ENCODE measurements at places on chromosomes 2 and 18.

DNA sequence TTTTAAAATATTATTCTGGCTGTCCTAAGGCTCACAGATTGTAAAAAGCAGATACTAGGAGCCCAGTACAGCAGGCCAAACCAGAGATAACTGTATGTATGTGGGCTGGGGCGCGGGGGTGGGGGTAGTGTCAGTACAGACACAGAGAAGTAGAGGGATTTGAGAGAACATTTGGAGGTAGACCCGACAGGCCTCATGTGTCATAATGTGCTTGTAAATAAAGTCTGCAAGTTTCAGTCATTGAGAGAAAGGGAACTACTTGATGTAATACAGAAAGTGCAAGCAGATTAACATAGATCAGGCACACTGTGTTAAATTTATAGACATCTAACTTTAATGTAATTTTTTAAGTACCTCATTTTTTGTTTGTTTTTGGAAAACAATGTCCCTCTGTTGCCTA is 7.4 kb upstream of the POLI start:
- DNase-seq = no peak

DNA sequence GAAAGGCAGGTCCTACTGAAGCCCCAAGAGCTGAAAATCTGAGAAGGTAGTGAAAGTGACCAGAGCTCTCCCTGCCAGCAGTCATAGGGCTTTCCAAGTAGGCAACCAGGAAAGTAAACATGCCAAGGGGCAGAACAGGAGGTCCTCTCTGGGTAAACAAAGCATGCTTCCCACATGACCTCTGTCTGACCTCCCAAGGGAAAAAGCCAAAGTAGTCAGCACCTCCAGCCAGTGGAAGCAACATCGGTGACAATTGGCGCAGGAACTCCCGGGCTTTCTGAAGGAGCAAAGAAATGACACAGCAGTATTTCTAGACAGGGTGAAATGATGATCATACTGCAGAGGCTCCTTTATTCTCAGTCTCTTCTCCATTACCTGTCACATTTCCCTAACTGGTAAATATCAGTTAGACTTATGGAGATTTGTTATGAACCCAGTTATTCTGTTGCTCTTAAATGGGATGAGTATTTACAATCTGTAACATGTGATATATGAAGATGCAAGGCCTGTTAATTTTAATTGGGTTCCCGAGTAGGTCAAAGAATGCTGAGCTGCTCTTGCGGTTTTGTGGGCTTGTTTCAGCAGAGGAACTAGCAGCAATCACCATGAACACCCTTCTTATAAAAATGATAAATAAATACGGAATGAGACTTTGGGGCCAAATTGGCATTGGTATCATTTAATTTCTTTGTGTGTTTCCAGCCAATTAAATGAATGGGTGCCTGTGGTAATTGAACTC is 321.0 kb downstream of the RND3 start:
- DNase-seq = no peak

DNA sequence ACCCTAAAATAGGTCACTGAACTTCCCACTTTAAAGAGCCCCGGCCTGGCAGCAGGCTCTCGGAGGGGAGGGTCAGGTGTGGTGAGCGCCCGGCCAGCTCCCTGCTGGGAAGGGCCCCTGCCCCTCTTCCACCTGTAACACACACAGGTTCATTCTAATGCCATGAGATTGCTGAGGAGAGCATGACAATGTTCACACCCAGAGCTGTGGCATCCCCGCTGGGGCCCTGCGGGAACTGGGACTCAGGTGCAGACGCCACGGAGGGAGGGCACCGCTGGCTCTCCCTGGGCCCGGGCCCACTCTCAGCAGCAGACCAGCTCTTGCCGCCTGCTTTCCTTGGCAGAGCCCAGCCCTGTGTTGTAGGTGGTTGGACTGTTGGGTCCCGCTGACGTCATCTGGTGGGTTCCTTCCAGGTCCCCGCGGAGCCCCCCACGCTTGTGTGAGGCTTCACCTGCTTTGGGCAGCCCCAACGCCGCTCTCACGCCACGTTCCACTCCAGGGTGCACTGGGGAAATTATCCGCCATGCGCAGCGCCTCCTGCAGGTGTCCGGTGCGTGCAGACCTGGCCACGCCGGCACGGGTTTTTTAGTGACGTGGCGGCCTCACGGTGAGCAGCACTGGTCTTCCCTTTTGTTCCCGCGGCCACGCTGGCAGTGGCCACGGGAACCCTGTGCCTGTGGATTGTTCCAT is 50.4 kb upstream of the KCNG2 start:
- DNase-seq = no peak

GRCh38 chr2:158586491-158586890 is 129.7 kb downstream of the PKP4 start:
- peak; percentile 68 for DNase-seq

DNA sequence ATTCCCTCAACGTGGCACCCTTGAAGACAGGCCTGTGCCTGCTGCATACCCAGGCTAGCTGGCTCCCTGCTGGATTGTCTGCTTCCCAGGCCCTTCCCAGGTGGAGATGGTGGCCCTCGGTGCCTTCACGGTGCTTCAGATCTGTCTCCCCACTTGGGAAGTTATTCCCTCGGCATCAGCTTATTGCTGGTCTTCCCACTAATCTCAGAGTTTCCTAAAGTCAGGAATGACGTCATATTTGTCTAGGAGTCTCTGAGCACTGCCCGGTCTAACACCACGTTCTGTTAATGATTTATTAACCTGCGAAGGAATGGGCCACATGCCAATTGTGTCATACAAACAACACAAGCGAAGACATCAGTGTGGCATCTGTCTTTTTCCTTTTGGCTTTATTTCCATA is 269.8 kb upstream of the ID2 start:
- peak; percentile 63 for DNase-seq

Data from fibroblast of skin of right biceps (primary cell).